ENCODE measurements at places on chromosomes 13 and 19. TPM values are rescaled to one million over a fixed set of nuclear protein-coding genes. Genes with fewer than 3 reads are reported as not detected.

DNA sequence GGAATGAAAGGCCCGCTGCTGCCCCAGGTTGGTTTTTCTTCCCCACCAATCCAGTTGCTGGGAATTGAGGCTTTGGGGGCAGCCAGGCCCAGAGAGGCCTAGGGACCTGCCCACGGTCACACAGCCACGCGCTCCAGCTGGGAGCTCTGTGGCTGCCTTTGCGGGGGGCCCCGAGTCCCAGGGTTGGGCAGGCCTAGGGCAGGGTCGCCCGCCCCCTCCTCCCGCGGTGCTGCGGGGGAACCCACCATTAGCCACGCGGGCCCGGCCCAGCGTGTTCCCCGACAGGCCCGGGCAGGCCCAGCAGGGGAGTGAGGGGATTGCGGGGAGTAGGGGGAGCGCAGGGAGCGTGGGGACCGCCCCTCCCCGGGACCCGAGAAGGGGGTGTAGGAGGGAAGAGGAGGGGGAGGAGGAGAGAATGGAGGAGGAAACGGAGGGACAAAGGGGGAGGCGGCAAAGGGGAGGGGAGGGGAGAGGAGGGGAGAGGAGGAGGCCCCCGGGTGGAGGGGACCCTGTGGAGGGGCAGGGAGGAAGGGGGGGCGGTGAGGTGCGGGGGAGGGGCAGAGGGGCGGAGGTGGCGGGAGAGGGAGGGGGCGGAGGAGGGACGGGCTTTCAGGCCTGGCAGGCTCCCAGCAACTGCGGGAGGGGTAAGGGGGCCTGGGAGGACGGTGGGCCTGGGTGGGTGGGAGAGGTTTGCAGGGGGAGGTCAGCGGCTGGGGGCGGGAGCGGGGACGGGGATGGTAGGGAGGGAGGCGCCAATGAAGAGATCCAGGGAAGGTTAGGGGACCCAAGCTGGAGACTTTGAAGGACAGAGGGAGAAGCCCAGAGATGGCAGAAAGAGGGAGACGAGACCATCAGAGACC is 12.9 kb upstream of the TLE2 start:
- no peak for DNase-seq

The RFPL4AL1 gene
- total RNA-seq = not detected

DNA sequence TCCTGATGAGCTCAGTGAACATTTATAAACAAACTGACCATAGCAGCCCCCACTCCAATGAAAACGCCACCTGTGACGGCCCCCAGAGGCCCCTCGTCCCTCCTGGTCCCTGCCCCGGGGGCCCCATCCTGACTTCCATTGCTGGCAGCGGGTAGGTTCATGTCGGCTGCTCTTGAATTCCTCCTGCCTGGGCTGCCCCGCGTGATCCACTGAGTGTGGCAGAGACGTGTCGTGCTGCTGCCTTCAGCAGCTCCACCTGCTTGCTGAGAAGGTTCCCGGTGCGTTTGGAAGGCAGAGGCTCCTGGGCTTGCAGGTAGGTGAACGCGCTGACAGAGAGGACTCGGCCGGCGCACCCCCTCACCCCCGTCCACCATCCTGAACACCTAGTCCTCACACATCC is 11.6 kb downstream of the C2CD4C start:
- DNase-seq = no peak

DNA sequence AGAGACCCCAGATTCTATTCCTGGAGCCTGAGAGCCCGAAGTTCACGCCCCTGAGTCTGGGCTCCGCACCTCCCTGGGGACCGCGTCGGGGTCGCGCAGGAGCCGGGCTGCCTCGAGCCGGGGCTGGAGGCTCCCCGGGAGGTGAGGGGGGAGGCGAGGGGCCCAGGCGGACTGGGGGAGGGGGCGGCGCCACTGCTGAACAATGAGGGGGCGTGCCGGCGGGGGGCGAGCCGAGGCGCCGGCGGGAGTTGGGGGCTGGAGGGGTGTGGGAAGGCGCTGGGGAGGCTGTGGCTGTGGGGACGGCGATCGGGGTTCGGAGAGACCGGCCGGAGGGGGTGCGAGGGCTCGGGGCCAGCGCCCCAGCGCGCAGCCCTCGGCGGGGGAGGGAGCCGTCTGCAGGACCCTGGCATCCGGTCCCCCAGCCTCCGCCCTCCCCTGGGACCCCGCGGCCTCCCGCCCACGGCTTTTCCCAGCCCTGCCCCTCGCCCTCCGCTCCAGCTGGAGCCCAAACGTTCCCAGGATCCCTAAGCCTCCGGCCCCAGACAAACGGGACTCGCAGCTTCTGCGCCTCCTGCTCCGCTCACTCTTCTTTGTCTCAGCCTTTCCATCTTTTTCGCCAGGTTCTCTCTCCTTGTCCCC is 922 bp downstream of the PLEKHG2 start:
- no peak for DNase-seq
